ENCODE measurements at places on chromosomes 1 and 21.

- no peak for DNase-seq
These were observed 83.3 kb downstream of the MPZL1 start for GRCh38 chr1:167805041-167805556.

DNA sequence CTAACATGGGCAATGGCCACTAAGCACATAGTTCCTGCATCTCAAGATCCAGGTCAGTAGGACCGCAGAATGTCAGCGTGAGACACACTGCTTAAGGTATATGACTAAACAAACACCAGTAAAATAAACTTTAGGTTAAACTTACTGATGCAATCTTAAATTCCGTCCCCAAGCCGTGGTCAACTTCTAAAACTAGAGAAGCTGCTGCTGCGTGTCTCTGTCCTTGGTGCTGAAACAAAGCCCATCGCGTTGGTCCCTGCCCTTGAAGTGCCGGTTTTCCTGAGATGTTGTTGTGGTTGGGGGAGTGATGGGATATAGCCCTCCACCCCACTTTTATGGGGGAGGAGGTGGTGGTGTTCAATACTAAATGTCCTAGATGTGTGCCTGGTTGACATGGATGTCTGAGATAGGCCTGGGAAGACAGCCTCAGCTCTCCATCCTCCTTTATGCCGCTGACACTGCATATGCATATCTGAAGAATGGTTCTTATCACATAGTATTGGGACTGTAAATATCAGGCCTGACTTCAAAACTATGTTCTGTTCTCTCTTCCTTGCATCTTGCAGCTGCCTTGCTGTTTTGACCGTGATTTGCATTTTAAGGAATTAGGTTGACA is 72.0 kb upstream of the KCNA3 start:
- DNase-seq: peak; percentile 39

DNA sequence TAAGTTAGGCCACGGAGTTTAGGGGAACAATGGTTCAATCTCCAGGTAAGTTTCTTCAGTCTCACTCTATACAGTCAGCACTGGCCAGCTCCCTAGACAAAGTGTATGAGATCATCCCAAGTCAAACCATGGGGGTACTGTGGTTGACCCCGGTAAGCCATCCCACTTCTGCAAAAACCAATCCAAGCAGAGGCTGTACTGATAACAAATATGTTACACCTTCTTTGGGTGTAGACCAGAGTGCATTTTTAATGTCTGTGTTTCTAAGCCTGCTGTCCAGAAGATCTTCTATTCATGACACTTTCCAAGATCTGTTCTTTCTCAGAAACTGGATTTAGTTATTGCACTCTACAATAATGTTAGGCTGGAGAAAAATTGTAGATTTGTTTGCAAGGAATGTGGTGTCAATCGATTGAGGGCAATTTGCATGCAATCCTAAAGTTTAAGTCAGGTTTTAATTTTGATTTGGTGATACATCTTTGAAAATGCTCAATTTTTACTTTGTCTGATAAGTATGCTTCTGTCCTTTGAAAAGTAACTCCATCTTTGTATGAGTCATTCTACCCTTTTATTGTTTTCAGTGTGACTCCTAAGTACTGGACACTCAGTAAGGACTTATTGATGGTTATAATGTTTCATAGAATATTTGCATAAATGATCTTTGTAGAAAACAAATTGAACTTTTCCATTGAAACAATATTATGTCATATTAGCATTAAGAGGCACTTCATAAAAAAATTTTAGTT is 152.4 kb downstream of the HLX start:
- DNase-seq: no peak

GRCh38 chr1:191977874-191978506 is 180.3 kb upstream of the RGS18 start:
- DNase-seq: no peak

GRCh38 chr1:107147843-107148242 is 7.0 kb downstream of the NTNG1 start:
- DNase-seq: no peak

DNA sequence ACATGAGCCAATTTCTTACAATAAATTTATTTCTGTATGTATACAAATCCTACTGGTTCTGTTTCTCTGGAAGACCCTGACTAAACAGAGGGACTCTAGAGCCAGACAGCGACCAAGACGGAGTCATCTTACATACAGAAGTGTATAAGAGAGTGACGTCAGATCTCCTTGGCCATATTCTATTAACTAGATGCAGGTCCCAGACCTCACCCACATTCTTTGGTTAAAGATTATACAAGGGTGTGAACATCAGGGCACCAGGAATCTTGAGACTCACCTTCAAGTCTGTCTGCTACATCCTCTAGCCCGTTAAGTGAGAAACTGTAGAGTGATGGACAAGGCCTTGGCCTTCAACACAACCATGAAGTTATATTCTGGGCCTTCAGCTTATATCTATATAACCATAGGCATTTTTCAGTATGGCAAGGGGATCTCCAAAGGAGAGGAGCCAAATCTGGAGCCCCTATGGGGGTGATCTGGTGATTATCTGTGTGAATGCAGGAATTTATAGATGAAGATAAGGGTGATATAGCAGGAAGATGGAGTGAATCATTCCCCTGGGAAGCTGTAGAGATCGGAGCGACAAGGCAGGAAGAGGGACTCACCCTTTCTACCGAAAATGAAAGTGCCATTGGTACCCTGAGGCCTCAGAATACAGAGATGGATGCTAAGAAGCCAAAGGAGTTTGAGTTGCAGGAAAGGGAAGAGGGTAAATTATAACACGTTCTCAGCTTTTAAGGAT is 83.9 kb downstream of the ADAMTS1 start:
- no peak for DNase-seq
